ENCODE measurements at places on chromosomes 13 and 19.

DNA sequence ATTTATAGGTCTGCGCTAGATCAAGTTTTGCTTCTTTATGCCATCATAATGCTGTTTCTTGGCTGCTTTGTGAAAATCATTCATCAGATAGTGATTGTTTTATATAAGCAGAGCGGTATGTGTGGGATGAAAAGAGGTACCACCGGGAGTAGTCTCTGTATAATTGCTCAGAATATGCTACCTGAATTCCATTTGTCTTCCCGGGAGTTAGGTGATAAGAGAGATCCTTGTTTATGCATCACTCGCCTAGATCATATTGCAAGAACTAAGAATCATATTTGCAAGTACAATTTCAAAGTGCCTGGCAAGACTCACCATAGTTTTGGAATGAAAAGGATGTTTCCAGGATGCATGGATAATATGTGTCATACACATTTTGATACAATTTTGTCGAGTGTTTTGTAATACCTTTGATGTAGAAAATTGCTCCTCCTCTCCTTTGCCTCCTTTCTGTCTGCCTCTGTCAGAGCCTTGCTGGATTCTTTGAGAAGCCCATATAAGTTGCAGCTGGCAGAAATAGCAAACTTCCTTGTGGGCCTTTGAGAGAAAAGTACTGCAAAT is 1306.0 kb upstream of the SLC10A2 start:
- DNase-seq: no peak

GRCh38 chr13:110945928-110946570 is 31.2 kb upstream of the ANKRD10 start:
- no peak for DNase-seq

GRCh38 chr13:110563463-110563774 is 1.9 kb upstream of the RAB20 start:
- no peak for DNase-seq

DNA sequence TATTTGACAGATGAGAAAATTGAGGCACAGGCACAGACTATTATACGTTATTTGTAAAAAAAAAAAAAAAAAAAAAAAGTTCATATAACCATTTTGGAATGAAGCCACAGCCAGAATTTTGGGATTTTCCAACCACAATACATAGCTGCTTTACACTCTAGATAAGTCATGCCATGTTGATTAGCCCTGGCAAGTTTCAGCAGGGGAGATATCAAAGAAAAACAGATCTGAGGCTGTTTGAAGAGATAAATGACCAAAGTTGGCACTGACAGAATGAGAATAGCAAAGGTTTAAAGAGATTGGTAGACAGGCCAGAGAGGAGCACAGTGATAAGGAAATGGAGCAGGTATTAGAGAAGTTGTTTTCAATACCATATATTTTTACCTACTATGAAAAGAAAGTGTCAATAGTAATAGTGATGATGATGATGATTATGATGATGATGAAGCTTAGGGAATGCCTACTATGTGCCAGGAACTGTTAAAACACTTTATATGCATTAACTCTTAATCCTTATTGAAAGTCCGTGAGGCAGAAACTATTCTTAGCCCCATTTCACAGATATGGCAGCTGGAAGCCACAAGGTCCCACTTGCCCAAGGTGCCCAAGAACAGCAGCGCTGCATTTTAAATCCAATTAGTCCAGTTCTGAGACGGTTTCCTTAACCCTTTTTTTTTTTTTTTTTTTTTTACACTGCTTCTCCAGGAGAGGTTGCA is 105.5 kb downstream of the MBNL2 start:
- peak; percentile 20 for DNase-seq

- no peak for DNase-seq
Observed at GRCh38 chr13:105871768-105872167, 663.7 kb downstream of the EFNB2 start.

- no peak for DNase-seq
Observed at GRCh38 chr19:32020538-32020937, 324.9 kb upstream of the ZNF507 start.

DNA sequence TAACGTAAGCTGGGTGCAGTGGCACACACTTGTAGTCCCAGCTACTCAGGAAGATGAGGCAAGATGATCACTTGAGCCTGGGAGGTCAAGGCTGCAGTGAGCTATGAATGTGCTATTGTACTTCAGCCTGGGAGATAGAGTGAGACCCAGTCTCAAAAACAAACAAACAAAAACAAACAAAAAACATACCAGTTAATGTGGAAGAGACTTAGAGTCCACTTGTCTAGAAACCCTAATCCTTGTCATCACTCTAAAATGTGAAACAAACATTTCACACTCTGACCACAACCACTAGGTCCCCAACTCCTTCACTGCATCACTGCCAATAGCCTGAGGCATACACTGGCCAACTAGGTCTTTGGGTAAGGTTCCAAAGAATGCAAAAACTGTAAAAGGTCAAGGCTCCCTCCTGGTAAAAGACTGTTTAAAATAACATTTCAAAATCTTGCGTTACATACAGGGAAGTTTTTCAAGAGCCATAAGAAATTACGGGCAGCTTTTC is 28.6 kb upstream of the CYP2B6 start:
- DNase-seq: peak; percentile 8

GRCh38 chr13:70829748-70830147 is 721.5 kb upstream of the KLHL1 start:
- no peak for DNase-seq

DNA sequence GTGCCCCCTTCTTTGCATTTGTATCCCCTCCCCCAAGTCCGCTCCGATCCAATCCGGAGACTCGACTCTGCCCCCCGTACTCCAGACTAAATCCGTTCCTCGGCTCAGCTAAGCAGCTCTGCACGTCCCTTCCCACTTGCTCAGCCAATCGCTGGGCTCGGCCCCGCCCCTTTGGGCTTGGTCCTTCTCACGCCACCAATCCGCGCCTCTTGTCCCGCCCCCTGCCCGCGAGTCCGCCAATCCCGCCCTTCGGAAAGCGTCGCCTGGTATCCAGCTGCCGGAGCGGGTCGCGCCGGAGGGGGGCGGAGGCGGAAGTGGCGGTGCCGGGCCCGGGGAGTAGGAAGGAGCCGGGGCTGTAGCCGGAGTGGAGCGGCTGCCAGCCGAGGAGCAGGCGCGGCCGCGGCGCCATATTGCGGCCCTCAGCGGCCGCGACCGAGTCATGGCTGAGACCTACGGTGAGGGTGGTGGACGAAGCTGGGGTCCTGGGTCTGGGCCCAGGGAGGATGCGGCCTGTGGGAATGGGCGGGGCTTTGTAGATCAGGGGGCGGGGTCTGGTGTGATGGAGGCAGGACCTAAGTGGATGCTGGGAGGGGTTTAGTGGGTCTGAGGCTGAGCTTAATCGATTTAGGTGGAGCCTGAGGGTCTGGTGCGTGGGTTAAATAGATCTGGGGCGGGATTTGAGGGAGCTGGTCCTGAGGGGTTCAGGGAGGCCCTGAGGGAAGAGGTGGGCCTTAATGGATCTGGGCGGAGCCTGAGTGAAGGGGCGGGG is at the start of gene RAB4B:
RAB4B (plus strand) TSS at position 311 of the 769 bp plus-strand sequence; CDS start at position 440, 129 bp downstream.
- peak; percentile 100 for DNase-seq

DNA sequence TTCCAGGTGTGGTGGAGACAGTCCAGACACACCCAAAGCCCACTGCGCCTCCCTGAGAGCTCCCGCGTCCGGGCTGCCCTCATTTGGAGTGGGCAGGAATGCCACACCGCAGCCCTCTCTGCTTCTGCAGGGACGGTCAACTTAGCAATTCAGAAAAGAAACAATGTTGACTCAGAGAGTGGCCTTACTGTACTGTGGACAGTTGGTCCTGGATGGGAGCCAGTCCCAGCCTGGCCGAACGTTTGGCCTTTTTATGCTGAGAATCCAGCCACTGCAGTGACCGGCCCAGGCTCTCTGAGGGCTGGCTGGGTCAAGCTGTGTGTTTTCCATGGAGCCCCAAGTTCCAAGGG is 7.2 kb downstream of the GAS6 start:
- DNase-seq: no peak

DNA sequence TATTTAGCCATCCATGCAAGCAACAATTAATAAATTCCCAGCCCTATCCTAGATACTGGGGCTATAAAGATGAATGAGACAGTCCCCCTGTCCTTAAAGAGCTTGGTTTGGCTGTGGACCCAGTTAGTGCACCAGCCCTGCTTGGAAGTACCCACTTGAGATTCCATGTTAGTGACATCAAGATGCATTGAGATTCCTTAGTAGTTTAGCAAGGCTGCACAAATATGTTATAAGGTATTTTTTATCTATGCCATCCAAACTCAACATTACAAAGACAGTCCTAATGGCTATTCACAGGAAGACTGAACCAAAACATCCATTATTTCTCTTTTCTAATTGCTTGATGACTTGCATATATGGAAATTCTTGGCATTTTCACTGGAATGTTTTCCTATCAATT is 48.8 kb upstream of the RAP2A start:
- peak; percentile 71 for DNase-seq

DNA sequence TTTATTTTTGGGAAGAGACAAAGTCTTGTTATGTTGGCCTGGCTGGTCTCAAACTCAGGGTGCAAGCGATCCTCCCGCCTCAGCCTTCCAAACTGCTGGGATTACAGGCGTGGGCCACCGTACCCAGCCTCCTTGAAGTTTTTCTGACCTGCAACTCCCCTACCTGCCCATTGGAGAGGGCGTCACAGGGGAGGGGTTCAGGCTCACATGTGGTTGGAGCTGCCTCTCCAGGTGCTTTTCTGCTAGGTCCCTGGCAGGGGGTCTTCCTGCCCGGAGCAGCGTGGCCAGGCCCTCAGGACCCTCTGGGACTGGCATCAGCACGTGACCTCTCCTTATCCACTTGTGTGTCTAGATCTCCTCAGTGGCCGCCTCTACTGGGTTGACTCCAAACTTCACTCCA is 27.2 kb downstream of the LDLR start:
- no peak for DNase-seq

DNA sequence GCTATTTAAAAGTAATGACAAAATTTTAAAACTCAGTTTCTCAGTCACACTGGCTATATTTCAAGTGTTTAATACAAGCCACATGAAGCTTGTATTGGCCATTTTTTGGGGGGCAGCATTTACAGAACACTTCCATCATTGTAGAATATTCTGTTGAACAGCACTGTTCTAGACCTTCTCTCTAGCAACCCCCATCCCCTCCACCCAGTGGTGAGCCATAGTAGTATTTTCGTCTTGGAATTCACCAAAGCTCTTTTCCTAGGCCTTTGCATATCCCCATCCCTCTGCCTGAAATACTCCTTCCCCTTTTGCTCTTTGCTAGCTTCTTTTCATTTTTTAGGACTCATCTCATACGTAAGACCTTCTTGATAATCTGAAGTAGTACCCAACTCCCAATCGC is 99.5 kb downstream of the ZC3H13 start:
- DNase-seq: no peak

DNA sequence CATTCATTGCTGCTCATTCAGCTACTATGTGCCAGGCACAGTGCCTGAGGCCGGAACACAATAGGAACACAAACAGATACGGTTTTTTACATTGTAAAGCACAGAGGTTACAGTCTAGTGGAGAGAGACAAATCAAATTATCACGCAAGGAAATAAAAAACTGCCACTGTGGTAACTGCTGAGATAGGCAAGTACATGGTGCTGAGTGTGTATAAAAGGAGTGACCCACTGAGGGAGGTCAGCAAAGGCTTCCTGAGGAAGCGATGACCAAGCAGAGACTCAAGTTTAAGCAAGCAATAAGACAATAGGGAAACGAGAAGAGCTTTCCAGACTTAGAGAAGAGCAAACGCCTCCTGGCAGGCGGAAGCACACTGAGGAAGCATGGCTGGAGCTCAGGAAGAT is 56.4 kb downstream of the NUFIP1 start:
- no peak for DNase-seq

GRCh38 chr13:111228262-111229144 is 91.9 kb upstream of the TEX29 start:
- peak; percentile 30 for DNase-seq

GRCh38 chr19:32311371-32311770 is 34.0 kb upstream of the ZNF507 start:
- no peak for DNase-seq

DNA sequence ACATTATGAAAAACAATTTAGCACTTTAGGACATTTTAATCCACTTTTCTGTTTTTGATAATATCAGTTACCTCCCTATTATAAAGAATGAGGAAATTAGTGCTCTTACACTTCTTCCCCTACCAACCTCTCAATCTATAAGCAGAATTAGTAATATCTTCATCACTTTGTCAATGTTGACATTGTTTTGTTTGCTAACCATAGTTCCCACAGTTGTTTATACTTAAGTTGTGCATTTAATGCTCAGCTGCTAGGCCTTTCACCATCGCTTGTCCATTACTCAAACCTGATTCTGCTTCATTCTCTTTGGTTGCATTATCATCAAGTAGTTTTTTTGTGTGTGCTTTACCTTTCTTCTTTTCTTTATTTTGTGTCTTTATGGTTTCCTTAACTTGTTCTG is 132.1 kb downstream of the CDK8 start:
- no peak for DNase-seq

- no peak for DNase-seq
Observed at GRCh38 chr13:99207511-99207910, 6.9 kb downstream of the UBAC2 start.

- DNase-seq: no peak
Observed at GRCh38 chr19:1074544-1075283, 7.7 kb downstream of the ARHGAP45 start.

DNA sequence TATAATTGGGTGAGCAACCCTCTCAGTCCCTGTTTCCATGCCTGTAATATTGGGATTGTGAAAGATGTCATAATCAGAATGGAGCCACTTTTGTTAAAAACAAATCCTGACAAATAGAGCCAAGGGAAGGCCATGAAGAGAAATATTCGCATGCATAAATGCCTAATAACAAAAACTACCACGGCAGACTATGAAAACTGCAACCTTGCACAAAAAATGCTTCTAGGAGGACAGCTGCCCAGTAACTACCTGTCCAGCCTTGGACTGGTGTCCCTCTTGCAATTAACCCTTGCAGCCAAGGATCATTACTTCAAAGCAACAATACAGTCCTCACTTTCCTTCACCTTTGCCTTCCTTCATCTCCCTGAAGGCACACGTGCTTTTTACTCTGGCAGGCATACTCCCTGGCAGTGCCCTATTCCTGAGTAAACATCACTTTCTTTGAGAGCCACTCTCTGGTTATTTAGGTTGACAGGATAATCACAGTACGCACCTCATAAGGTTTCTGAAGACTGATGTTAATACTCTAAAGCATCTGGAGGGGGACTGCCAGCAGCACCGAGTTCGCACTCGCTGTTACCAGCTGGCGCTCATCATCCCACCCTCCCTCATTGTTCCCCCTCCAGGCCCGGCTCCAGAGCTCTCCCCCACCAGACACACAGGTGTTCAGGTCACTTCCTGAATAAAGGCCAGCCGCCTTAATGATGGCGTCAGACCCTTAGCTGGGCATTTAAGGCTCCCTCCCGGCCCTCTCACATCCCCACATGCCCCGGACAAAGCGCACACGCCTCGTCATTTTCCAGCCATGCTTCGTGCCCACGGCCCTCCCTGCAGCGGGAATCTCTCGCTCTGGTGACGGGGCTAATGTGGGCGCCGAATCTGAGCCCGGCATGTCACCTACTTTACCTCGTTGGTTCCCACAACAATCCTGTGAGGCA is 57.3 kb downstream of the CDADC1 start:
- no peak for DNase-seq

DNA sequence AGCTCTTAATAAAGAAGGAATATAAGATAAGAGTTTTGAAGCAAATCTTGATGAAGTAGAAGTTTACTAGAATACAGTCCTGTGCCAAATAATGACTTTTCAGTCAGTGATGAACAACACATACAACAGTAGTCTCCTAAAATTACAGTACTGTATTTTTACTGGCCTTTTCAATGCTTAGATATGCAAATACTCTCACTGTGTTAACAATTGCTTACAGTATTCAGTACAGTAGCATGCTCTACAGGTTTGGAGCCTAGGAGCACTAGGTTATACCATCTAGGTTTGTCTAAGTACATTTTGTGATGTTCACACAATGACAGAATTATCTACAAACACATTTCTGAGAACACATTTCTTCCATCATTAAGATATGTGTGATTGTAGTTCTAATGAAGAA is 316.7 kb upstream of the KLHL1 start:
- DNase-seq: no peak
